PC-9 (cell line): ENCODE measurements at places on chromosomes 12 and 14.
A peak's percentile ranks its signal among the peaks of the same experiment; 100 is the strongest.

- DNase-seq = no peak
Observed at GRCh38 chr14:67680941-67681340, 6.5 kb upstream of the VTI1B start.

GRCh38 chr12:120686151-120686689 is 729 bp upstream of the MLEC start:
- peak; percentile 93 for DNase-seq

DNA sequence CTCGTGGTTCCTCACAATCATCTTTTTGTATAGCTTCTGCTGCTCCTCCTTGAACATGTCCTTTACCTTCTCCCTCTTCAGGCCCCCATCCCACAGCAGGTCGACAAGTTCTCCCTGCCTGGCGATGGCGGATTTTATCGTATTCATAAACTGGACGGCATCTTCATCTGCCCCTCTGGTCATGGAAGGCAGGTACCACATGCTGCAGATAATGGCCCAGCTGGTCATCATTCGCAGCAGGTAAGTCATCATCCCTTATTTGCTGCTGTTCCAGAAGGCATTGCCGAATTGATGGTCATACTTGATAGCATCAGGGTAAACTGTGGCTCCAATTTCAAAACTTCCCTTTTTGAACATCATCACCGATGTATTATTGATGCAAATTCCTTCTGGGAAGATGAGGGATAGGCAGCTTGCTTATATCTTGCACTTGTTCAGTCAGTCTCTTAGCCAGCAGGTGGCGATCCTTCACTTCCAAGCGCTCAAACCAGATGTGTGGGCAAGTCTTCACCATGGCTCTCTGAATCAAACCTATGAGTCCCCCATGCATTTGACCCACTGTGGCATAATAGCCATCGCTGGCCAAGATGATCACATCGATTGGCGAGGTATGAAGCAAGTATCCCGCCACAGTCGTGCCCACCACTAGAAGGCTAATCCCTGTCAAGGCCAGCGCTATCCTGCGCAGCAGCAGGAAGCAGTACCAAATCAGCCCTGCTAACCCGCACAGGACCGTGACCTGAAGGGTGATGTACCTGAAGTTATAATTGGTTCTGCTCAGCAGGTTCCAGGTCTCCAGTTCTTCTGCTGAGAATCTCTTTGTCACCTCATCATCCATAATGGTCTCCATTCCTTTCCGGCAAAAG is 381.5 kb upstream of the STXBP6 start:
- no peak for DNase-seq

- no peak for DNase-seq
Observed at GRCh38 chr14:31201111-31201510, 6.5 kb downstream of the HECTD1 start.

GRCh38 chr14:102913341-102914211 is 8.9 kb upstream of the AMN start:
- DNase-seq = no peak

DNA sequence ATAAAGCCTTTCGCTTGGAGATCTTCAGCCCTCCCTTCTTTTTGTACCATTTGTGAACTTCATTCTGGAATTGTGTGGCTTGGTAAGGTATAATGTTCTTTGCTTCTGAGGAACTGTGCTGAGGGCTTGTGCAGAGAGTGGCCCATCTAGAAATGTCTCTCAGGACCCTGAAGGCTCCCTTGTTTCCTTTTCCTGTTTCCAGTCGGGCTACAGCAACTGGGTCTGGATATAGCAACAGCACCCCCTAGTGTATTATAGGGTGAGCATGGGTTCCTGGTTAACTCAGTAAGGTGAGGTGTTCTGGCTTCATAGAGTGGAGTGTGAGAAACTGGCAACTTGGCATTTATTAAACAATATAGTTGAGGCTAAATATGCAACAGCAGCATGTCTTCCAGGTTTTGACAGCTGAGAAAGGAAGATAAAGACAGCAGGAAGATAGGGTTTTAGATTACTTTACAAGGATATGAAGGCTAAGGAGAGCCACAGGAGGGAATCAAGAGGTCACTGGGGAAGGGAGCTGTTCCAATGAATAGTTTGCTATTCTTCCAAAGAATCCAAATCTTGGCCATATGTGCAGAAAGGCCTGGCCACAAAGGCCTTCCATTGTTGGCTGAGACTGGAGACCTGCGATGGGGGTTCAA is 49.1 kb upstream of the RNU6-8 start:
- DNase-seq = peak; percentile 31
